ENCODE measurements at places on chromosomes 11 and 22.
A peak's percentile ranks its signal among the peaks of the same experiment; 100 is the strongest.

GRCh38 chr11:116071241-116071640, 567.0 kb upstream of the CADM1 start:
- DNase-seq: no peak

DNA sequence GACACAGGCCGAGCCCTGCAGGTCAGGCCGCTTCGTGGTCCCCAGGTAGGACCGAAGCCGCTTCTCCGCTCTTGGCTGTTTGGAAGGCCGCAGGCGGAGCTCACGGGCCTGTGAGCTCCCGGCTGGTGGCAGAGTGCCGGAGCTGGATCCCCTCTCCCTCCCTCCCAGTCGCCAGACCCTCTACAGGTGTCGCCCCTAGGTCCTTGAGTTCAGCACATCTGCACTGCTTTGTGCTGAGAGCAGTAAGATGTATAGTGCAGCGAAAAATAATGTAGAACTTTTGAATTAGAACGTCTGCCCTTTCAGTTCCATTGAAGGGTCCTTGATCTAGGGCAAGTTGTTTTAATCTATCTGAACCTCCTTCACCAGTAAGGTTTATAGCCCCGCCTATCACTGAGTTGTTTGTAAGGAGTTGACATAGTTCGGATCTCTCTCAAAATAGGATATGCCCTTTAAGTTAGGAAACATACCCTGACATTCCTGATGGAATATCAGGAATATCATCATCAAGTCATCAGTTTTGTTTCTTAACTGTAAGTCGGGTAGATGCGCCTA, 419 bp downstream of the ANKRD49 start:
- no peak for DNase-seq

- no peak for DNase-seq
Observed at GRCh38 chr22:44583061-44583760, 85.2 kb upstream of the RTL6 start.

- DNase-seq: no peak
Observed at GRCh38 chr11:28482666-28483065, 374.5 kb downstream of the METTL15 start.

DNA sequence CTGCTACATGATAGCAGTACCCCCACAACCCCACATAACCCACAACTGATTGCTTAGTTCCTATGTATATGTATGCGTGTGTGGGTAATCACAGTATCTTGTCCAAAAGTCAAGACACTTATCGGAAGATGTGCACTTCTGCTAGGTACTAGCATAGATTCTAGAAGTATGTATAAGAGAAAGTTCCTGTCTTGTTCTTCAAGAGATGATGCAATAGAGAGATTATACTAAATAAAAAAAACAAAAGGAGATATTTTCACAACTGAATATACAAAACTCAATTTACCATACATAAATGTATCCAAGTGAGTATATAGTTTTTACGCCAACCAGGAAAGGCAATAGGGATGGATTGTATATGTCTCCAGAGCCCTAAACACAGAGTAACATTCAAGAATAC, 112.0 kb downstream of the FCHSD2 start:
- DNase-seq: no peak

DNA sequence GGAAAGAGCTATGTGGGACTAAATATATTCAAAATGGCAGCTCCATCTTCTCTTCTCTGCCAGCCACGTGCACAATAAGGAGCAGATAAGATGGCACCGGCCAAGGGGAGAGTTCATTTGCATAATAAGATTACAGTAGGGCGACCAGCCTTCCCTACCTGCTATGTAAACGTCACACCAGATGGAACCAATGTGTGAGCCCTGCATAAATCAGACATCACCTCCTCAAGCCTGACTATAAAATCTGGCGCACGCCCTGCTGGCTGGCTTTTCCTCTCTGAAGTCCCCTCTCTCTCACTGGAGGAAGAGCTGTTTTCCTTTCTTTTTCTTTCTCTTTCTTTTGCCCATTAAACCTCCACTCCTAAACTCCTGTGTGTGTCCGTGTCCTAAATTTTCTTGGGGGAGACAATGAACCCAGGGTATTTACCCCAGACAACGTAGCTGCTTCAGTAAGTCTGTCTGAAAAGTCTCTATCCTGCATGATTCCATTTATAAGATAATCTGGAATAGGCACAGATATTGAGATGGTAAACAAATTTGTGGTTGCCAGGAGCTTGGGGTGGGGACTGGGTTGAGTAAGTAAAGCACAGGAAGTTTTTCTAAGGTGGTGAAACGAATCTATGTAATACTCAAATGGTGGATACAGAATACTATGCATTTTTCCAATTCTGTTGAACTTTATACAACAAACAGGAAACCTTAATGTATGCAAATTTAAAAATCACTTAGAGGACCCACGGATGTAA, 670.0 kb upstream of the KIRREL3 start:
- DNase-seq: no peak

DNA sequence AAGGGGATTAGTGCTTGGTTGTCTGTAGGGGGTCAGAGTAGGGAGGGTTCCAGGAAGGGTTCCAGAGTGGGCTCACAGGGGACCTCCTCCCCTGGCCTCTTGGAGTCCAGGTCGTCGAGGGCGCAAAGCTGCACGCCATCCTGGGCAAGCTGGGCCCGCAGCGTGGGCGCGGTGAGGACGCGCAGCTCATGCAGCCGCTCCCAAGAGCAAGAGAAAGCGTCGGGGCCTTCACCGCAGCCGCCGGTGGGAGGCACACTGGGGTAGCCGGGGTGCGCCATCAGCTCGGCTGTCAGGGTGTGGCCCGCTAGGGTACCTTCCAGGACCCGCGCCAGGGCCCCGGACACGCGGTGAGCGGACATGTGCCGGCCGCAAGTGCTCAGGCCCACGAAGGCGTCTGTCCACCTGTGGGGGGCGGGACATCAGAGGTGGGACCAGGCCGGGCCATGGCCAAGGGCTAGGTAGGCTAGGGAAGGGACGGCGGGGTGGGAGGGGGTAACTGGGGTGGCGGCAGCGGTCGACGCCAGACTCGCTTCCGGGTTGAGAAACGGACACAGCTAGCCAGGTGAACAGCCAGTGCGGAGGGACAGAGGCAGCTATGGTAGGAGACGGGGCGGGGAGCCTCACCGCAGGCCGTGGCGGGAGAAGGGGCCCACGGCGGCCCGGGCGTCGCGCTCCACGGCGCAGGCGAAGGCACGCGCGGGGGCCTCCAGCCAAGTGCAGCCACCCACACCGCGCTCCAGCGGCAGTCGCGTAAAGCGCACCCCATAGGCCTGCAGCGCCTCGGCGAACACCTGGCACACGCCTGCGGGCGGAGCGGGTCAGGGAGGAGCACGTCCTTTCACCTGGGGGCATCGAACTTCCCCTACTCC, 1.2 kb downstream of the YDJC start:
- DNase-seq: no peak

GRCh38 chr11:64655941-64656601, 65.1 kb downstream of the SLC22A12 start:
- DNase-seq: no peak

- no peak for DNase-seq
Observed at GRCh38 chr11:82776377-82776776, 42.7 kb upstream of the FAM181B start.

DNA sequence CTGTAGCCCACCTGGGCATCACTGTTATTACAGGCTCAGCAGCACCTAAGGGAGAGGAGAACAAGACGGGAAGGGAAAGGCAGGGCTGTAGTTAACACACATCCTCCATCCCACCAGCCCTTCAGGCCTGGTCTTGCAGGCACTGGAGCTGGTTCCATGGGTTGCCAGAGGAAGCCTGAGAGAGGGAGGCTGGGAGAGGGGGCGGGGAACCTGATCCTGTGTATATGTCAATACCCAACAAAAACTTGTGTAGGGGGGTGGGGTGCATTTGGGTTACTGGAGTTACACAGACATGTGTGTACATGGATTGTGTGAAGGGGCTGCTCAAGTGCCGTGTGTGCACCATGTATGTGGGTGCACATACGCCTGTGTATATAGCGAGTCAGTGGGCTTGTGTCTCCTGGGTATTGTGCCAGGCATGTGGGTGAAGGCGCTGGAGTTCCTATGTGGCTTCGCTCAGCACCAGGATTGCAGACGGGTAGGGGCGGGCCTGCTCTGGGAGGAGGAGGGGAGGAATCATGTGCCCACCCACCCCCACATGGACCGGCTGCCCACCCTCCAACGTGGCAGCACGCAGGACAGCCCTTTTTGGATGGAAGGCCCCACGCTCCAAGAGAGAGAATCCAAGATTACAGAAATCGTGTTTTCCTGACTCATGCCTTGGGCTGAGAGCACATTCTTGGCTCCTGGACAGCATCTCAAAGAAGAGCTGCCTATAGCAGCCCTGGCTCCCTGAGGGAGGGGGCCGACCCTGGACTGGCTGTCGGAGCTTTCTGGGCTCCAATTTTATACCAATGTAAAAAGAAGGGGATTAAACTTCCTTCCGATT, 4.2 kb upstream of the SERPINH1 start:
- no peak for DNase-seq

DNA sequence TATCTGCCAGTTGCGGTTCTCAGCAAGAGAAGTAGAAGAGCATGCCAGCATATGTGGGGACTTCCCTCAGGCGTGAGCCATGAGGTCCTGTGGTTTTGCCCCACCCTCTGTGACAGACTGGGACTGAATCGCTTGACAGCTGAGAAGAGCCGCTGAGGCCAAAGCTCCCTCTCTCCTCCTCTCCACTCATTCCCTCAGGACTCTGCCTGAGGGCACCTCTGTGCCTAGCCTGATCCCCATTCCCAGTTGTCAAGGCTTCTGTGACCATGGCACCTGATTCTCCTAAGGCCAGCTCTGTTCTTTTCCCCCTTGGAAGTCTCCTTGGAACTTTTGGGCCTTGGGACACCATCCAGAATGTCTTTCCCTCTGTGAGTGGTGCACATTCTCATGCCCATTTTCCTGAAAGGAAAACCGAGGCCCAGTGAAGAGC, 27.0 kb downstream of the ART5 start:
- peak; percentile 44 for DNase-seq

DNA sequence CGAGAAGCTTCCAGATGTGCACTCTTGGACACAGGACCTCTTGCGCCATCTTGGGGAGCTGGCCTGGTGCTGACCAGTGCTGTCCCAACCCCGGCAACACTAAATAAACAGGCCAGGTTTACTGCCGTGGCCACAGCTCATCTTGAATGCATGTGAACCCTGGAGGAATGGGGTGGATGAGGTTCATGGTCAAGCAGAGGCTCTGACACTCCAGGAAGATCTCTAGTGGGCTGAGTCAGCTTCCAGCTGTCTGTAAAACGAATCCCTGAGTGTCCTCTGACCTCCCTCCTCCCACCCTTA, 51.8 kb downstream of the ALX4 start:
- DNase-seq: no peak

- DNase-seq: peak; percentile 55
Observed at GRCh38 chr22:39907605-39908097, 6.8 kb downstream of the GRAP2 start.

DNA sequence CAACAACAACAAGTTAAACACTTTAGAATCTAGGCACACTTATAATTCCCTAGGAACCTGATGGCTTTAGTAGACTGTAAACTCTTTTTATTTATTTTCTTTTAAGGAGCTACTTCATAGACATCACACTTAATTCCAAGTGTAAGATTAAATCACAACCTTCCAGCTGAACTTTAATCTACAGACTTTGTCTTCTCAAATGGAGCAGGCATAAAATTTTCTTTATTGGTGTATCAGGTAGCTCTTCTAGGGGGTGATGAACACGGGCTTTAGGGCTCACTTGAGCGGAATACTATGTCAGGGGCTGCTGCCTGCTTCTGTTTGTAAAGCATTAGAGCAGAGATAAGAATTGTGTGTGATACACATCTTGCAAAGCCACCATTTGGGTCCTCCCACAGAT, 525.8 kb upstream of the FAT3 start:
- no peak for DNase-seq

GRCh38 chr11:39690856-39691255, 1768.6 kb downstream of the LRRC4C start:
- no peak for DNase-seq

DNA sequence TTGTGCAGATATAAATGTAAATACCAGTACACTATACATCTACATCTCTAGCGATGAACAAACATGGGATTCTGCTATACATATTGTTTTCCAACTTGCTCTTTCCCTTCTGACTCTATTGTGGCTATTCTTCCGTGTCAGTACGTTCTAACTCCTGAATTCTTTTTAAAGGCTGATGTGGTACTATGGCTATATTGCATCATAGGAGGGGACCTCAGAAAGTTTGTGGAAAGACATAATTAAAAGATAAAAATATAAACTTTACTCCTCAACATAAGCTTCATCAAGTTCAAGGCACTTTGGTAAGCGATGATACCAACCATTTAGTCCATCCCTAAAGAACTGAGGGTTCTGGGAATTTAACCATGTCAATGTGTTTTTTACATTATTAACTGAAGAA, 72.8 kb downstream of the LDLRAD3 start:
- no peak for DNase-seq

DNA sequence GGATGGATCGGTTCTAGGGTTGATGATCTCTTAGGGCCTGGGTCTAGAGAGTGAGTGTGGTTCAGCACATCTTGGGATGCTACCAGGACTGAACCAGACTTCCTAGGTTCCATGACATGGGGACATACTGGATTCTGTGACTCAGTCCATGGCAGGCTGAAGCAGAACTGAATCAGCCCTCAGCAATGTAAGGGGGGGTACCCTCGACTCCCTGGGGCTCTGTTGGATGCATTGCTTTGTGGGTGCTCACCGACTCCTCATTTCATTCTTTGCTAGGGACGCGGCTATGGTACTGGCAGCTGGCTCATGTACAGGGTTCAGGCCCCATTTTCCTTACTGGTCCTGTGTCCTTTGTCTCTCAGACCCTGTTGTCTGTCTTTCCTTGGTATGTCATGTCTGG, 733 bp upstream of the GRAMD1B start:
- DNase-seq: no peak

- DNase-seq: no peak
Observed at GRCh38 chr11:121295246-121296029, 2.9 kb downstream of the SC5D start.

GRCh38 chr22:29693671-29694070, 26.1 kb upstream of the CABP7 start:
- DNase-seq: no peak

DNA sequence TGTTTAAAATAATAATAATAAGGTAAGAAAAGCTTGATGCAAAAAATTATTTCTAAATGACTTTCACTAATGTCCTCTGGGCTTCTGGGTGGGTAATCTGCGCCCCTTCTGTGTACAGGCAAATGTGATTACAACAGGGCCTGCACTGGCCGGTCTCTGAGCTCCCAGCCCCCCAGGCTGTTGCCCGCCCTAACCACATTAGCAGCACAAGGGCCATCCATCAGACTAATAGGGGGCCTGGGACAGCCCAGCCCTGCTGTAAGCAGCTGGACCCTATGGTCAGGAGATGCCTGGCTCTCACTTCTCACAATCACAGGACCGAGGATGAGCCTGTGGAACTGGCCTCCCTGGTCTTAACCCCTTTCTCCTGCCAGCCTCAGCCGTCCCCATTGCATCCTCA, 388.4 kb downstream of the BUD13 start:
- DNase-seq: no peak

DNA sequence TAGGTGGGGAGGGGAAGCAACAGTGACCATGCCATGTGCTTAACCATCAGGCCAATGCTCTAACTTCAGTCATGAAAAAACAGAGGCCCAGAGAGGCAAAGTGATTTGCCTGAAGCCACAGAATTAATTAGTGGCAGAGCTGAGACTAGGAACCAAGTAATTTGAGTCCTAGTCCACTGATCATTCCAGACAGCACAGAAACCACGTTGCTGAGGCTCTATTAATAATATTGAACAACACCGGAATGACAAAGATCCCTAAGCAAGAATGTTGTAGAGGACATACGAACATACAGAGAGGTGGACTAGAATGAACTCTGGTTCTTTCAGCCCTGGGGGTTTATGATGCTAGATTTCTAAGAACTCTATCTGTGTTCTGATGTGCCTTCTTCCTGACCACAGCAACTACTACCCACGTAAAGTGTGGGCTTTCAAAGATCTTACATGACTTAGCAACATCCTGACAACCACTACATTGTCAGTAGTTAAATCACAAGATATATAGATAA, 92.3 kb downstream of the GAB2 start:
- DNase-seq: peak; percentile 24

Data from CD4-positive, alpha-beta T cell treated with Interleukin-12 subunit alpha and Interleukin-12 subunit beta, for 1 hour (primary cell).